ENCODE measurements at places on chromosomes 12 and 14.
A peak's percentile ranks its signal among the peaks of the same experiment; 100 is the strongest.

- DNase-seq, result no peak
Observed at GRCh38 chr14:78414172-78414571, 244.0 kb downstream of the NRXN3 start.

- DNase-seq, result no peak
Observed at GRCh38 chr12:2862876-2863275, 6.0 kb upstream of the TEX52 start.

- no peak for DNase-seq
Observed at GRCh38 chr14:63276492-63277342, 42.0 kb downstream of the GPHB5 start.

DNA sequence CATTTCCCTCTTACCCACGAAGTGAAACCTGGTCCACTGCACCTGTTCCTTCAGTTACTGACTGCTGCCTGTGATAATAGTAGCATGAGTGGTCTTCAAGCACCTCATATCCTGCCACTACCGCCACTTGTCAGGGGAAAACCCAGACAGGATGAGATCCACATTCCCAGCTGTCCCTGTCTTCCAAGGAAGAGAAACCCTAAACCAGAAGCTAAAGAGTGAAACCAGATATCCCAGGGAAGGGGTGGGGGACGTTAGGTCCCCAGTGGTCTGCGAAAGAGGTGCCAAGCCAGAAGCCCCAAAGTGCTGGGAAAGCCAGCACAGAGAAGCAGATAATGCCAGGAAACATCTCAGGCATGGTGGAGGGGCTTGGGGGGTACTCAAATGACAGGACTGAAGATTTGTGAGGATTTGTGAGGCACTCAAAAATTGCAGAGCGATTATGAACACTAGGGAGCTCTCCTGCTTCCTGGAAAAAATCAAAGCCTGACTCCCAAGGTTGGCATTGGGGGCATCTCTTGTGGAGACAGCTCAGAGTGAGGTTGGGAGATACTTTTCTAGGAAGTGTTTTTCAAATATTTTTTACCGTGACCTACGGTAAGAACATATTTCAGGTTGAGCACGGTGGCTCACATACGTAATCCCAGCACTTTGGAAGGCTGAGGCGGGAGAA is 77.9 kb downstream of the TMEM30B start:
- no peak for DNase-seq

GRCh38 chr12:47848853-47849252 is 29.1 kb upstream of the HDAC7 start:
- DNase-seq, result no peak

DNA sequence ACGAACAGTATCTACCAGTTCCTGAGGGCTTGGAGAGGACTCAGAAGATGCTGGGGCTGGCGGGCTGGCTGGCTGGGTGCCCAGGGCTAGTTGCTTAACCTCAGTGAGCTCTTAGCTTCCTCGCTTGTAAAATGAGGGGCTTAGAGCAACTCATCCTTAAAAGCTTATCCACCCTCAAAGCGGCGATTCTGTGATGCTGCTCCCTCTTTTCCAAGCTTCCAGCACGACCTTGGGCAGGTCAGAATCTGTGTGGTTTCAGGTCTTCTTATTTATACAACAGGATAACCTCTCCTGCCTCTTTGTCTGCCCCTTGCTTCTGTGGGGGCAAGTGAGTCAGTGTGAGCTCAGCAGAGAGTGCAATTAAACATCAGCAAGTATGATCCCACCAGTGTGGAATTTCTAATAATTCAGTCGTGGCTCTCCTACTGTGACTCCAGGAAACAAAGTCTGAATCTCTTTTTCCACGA is 281.8 kb downstream of the KSR2 start:
- no peak for DNase-seq

GRCh38 chr14:51657762-51658161 is 6.1 kb downstream of the FRMD6 start:
- DNase-seq, result no peak

GRCh38 chr14:91968280-91968679 is 20.8 kb upstream of the FBLN5 start:
- DNase-seq, result peak; percentile 28

- no peak for DNase-seq
Observed at GRCh38 chr14:67186172-67186768, 3.0 kb upstream of the GARIN2 start.

GRCh38 chr14:92644171-92644969 is 104.1 kb downstream of the LGMN start:
- no peak for DNase-seq

- no peak for DNase-seq
Observed at GRCh38 chr12:25034676-25035075, 85.8 kb upstream of the BCAT1 start.

- no peak for DNase-seq
Observed at GRCh38 chr12:62760779-62761178, 174.2 kb downstream of the PPM1H start.

- DNase-seq, result no peak
Observed at GRCh38 chr12:81263072-81263471, 185.2 kb downstream of the ACSS3 start.

- DNase-seq, result no peak
Observed at GRCh38 chr14:56057071-56057741, 61.0 kb upstream of the PELI2 start.

- DNase-seq, result no peak
Observed at GRCh38 chr12:48813465-48814261, 4.6 kb upstream of the CACNB3 start.

GRCh38 chr12:32877601-32878459 is 18.7 kb downstream of the PKP2 start:
- DNase-seq, result no peak

GRCh38 chr12:133023566-133023965 is 13.7 kb upstream of the ZNF84 start:
- no peak for DNase-seq

DNA sequence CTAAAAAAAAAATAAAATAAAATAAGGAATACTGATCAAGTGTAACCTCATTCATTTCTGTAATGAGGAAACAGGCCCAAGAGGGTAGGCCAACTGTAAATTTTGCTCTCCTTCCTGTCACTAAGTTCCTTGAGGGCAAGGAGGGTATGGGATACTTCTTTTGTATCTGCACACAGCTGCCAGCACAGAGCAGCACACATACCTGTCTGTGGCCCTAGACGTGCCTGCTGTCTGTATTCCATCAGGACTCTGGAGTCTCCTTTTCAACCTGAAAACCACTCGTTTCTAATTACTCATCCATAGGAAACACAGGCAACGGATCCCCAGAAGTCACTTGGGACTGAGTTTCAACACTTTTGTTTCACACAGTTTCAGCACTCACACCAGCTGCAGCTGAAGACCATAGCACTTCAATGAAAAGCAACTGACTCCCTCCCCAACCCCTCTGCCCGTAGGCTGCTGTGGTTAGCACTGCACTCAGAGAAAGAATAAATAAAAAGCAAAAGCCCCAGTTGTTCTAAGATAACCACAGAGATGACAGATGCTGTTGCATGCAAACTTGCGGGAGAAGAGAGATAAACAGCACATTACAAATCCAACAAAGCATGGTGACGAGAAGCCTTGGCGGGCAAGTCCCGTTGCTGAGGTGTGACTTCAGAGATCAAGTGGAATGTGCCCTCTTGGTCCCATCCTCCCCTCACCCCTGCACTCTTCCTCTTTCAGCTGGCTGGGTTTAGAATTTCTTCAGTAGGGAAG is 24.9 kb downstream of the CRACR2A start:
- DNase-seq, result peak; percentile 22

- no peak for DNase-seq
Observed at GRCh38 chr14:100838493-100839314, 12.8 kb downstream of the MEG3 start.

DNA sequence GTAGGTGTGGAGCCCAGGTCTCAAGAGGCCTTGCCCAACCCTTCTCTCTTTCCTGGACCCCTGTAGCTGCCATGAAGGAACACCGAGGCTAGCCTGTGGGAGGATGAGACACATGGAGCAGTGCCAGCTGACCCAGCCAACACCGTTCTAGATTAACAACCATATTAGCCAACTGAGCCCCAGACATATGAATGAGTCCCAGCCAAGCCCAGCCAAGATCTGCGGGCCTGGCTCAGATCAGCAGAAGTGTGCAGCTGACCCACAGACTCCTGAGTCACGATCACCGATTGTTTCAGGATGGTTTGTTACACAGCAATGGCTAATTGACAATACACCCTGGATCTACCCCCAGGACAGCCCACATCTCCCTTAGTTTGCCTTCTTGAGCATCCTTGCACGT is 82.1 kb downstream of the NTF3 start:
- no peak for DNase-seq

DNA sequence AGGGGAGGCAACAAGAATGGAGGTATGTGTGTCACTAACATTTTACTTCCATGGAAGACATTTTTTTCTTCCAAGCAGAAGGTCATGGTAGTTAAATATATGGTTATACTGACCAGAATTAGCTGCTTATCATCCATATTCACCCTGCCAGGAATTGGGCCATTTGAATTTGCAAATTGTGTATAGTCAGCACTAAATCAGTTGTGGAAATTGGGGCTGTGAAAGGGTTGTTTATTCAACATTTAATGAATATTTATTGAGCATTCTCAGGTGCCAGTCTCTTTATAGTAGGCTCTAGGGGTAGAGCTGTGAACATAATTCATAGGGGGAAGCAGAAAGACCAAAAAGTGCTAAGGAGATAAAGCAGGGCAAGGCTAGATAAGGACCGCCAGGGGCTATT is 38.0 kb downstream of the METAP2 start:
- no peak for DNase-seq

DNA sequence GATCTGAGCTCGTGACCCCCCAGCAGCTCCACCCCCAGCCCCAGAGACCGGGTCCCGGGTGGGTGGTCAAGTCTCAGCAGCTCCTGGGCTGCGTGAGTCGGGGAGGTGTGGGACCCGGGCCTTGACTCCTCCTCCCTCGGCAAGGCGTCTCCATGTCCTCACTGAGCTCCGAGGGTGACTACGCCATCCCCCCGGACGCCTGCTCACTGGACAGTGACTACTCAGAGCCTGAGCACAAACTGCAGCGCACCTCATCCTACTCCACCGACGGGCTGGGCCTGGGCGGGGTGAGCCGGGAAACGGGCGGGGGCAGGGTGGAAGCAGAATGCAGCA is 28.1 kb downstream of the PIGH start:
- DNase-seq, result no peak

DNA sequence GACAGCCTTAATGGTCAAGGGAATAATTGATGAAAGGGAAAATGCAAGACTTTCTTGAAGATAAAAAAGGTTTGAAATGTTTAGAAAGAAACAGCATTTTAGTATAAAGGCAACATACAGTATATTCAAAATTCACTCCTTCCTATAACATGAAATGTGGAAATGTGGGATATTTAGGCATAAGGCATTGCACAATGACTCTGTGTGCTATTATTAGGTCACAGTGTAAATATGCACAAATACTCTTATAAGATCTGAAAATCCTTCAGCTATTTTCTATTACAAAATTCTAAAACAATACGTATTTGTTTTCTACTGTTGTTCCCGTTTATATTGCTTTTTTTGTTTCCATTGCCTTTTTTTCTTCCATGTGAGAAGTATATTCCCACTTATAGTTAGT is 127.7 kb downstream of the SLC16A7 start:
- DNase-seq, result no peak

DNA sequence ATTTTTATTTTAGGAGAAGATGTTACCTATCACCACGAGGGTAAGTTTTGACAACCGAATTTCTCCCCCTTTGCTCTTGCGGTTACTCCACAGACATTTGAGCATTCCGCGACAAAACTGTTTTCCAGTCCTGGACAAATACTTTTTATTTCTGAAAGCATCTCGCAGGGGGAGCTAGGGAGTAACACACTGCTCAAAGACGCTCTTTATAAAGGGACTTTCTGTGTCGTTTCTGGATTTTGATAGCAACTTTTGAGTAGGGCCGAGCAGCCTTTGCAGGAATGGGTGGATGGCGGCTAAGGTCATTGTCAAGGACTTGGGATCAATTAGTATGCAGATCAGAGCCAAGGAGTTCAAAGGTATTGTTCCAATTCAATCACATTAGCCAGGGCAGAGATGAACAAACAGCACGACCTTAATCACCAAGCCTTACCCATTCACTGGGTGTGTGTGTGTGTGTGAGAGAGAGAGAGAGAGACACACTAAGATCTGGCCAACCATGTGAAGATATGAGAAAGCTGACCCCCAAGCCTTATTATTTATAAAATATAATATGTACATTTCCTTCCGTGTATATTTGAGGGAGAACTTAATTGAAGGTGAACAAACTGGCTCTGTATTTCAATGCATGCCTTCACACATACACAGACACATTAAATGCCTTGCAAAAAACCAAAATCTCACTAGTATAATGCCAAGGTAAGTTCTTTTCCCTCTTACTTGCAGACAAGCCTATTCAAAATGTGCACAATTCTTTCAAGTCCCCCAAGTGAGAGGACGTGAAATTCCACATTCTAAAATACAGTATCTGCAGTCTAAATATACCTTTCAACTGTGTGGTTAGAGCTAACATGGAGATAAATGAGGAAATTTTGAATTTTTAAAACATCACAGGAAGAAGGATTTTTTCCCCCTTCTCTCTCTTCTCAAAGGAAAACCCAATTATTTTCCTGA is 613.8 kb downstream of the VRK1 start:
- DNase-seq, result no peak

- DNase-seq, result peak; percentile 52
Observed at GRCh38 chr12:45655186-45655585, 74.3 kb upstream of the ARID2 start.

DNA sequence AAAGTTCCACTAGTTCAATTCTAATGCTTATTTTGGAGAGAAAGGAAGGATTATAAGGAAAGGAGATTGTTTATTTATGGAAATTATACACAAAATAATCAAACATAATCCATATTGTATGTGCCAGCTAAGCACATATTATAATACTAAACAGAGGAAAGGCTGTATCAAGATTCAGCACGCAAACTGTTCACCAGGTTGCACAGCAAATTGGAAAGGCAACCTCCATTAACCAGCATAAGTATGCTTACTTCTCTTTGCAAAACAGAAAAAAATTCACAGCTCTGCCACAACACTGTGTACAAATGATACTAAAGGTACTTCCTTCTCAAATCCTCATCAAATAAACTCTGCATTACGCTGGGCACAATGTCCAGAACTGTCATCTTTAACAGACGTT is 146.3 kb downstream of the MED13L start:
- DNase-seq, result no peak

DNA sequence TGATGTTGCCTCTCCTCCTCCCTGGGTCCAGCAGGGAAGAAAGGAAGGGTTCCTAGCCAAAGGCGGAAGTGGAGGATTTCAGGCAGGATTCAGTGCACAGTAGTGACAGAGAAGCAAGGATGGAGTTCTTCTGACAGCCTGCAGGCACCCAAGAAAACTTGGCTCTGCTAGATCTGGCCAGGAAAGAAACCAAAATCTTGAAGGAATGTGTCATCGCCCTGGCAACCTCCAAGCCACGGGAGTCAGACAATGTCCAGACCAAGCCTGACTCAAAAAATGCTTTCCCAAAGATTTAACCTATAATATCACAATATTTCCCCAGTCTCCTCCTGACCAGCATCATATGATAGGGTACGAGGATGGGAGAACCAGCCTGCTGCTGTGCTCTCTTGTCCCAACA is 22.8 kb upstream of the DHRS4 start:
- no peak for DNase-seq

- DNase-seq, result no peak
Observed at GRCh38 chr14:105760691-105761344, 234.4 kb downstream of the TMEM121 start.

GRCh38 chr14:34699873-34700621 is 14.3 kb downstream of the CFL2 start:
- no peak for DNase-seq

- DNase-seq, result no peak
Observed at GRCh38 chr12:89138048-89138852, 214.1 kb downstream of the DUSP6 start.

GRCh38 chr12:132236930-132237771 is 92.2 kb downstream of the GALNT9 start:
- no peak for DNase-seq

All from central memory CD8-positive, alpha-beta T cell (primary cell).